ENCODE measurements at places on chromosomes 5 and 9.

- no peak for DNase-seq
Observed at GRCh38 chr5:41413074-41413473, 97.3 kb downstream of the PLCXD3 start.

DNA sequence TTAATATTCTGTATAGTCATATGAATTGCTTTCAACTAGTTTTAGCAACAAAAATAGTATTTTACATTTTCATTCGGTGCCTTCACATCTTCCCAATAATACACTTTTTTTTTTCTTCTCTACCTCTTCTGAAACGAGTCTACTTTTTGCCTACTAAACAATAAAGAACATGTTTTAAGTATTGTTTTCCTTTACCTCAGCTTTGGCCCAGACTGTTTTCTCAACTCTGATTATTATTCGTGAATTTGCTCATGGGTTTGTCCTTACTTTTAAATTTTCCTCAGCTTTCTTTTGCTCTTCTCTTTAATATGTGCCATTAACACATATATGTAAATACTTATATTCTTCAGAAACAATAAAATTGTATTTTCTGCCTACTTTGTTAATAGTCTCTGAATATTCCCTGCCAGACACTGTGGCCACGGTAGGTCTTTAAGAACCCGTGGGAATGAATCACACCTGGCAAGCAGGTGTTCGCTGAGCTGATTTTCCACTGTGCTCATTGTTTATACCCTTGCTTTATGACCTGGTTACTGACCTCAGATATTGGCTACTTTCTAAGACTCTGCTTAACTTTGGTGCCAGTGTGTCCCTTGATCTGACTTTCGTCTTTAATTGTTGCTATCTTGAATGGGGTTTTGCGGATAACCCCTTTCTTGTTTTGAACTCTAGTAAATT, 49.1 kb downstream of the FAM170A start:
- DNase-seq, result no peak

DNA sequence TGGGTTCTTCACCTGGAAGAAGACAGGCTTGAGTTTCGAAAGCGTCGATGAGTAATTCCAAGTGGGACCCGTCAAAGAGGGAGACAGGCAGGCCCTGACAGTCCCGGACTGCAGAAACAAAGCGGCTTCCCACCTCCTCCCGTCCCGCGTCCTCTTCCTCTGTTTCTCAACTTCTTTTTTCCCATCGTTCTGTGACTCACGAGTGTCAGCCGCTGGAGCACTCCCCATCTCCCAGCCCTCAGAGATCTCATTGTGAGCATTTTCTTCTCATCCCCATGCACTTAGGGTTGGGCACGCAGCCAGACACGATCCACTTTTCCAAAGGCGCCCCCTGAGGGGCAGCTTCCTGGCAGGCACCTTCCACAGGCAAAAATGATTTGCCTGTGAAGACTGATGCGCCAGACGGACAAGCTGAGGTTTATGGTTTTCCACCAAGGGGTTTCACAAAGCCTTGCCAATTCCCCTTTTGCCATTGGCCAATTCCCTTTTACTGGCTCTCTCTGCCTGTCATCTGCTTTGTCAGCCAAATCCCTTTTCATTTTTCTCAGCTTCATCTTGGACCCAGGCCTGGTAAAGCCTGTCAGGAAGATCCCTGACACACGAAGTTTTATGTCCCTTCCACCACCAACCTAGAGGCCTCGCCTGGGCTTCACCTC, 86.5 kb upstream of the ANKRD55 start:
- no peak for DNase-seq

GRCh38 chr9:34869390-34869789, 88.7 kb upstream of the PHF24 start:
- no peak for DNase-seq

GRCh38 chr5:10607023-10607665, 43.3 kb downstream of the ANKRD33B start:
- DNase-seq, result no peak

DNA sequence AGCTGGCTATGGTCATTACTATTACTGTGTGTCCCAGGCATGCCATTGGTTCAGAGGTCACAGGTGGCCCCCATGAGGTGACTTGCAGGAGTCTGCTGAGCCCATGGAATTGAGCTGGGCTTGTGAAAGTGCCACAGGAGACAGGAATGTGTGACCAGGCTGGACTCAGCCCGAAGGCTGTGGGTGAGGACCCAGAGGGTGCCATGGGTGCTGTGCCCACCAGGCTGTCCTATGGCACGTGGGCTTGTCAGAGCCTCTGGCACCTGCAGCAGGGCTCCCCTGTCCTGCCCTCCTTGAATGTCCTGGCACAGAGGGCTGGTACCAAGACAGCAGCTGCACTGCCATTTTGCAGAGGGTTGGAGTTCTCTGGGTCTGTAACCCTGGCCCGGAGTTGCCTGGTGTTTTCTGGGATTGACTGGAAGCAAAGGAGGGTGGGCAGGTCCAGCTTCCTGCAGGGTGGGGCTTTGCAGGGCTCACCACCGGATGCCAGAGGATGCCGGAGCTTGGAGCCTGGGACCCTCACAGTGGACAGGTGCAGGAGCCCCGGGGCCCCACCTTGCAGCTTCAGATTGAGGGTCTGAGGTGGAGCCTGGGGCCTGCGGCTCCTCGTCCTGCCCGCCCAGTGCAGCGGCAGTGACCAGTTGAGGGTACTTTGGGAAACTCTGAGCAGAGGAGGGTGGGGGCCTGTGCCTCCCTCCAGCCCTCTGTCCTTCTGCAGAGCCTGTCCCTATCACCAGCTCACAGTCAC, 14.2 kb downstream of the COL5A1 start:
- DNase-seq, result no peak

DNA sequence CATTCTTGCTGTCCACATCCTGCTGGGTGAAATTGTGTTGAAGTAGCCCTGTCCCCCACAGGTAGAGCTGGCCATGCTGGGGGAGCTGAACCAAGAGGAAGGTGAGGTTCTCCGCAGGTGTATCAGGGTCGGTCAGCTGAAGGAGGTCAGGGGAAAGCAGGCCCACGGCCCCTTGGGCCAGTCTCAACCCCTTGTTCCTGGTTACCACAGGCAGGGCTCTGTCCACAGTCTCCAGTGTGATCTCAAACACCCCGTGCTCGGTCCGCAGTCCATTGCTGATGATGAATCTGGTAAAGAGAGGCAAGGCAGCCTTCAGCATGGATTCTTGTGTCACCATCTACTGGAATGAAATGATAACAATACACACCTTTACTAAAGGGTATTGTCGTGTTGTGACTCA, 53.4 kb upstream of the CER1 start:
- DNase-seq, result no peak

DNA sequence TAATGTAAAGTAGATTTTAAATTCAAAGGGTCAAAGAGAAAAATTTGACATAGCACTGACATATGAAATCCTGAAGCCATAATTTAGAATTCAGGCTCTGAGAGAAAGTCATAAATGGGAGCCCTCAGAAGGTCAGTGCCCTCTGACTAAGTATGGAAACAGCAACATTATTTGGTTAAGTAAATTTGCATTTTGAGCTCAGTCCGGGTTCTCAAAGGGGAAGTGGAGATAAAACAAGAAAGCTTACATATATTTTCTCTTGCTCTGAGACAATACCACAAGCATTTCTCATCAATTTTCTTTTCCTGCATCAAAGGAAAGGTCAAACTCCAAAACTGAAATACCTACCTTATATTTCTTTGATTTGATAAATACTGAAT, 348.0 kb downstream of the SEMA5A start:
- no peak for DNase-seq

DNA sequence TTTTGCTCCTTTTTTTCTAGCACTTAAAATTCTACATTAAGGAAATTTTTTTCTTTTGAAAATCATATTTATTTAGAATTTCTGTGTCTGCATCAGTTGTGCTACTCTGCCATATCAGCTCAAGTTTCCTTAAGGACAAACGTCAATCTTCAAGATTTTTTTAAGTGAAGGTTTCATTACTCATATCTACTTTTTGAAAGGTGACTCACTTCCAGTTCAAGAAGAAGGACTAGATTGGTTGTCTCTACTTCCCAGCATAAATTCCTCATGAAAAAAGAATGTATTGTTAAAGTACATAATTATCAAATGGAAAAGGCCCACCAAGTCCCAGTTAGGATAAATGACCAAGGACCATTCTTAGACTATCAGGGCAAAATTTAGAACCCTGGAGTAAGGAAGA, 626.5 kb downstream of the DMRTA1 start:
- no peak for DNase-seq

DNA sequence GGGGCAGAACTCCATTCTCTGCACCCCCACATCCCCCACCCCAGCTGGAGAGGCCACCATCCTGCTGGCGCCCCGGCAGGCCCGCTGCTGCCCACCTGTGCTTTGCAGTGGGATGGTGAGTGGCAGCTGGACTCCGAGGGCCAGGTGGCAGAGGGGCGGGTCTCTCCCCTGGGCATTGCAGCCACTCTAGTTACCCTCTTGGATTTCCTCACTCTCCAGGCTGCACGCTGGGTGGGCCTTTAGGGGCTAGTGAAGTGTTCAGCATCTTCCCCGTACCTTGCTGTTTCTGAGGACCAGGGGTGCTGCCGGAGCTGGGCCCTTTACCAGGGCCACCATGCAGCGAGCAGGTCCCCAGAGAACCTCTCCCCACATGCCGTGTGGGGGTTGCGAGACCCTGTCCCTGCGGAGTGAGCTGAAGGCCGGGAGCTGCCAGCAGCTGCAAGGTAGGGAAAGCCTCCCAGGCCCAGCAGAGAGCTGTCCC, 88.4 kb upstream of the SH3PXD2B start:
- no peak for DNase-seq

DNA sequence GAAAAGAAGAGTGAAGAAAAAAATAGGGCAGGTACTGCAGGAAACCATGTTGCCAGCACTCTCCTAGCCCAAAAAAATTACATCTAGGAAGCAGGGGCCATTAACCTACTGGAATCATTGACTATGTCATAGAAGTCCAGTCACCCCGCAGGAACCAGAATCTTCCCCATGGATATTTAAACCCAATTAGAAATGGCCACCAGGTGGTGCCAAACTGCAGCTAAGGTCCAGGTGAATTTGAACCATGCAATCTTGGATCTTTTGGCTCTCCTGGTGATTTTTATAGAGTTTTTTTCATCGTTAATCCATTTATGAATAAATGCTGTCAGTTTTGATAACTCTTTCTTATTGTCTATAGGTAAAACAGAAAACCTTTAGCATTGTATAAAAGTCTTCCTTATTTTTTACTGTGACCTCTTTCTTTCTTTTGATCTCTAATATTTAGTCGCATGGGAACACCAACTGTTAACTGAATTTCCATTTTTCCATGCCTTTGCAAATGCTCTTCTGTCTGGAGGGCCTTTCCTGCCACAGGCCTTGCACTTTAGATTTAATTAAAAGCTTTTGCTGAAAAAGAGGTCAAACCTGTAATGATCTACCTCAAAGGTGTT, 147.5 kb upstream of the FGF10 start:
- no peak for DNase-seq

DNA sequence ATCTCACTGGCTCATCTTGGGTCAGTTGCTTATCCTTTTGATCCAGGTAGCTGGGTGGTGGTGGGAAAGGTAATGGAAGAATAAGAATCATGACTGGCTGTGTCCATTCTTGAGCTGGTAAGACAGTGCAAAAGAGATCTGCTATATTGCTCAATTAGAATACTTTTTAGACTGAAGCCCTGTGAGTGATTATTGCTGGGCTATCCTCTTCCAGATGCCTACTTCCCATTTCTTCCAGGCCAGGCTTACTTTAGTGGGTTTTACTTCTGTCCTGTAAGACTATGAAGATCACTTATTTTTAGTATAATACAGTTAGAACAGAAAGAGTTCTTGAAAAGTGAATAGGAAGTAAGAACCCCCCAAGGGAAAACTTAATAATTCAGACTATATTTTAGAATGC, 7.2 kb downstream of the MARCHF6 start:
- no peak for DNase-seq

DNA sequence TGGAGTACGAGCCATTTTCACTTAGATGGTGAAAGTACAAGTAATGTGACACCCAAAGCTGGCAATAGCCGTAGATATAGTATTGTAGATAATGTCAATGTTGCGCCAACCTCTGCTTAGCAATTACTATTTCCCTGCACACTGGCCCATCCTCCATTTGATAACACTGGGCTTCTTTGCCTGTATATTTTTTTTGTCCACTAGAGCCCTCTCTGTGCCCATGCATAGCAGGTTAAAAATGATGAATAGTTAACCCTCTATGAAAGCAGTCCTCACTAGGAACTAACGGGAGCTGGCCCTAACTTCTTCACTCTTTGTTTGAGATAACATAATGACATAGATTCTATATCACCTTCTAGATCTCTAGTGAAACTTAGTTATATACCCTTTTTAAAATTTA, 416.8 kb downstream of the TUSC1 start:
- no peak for DNase-seq

DNA sequence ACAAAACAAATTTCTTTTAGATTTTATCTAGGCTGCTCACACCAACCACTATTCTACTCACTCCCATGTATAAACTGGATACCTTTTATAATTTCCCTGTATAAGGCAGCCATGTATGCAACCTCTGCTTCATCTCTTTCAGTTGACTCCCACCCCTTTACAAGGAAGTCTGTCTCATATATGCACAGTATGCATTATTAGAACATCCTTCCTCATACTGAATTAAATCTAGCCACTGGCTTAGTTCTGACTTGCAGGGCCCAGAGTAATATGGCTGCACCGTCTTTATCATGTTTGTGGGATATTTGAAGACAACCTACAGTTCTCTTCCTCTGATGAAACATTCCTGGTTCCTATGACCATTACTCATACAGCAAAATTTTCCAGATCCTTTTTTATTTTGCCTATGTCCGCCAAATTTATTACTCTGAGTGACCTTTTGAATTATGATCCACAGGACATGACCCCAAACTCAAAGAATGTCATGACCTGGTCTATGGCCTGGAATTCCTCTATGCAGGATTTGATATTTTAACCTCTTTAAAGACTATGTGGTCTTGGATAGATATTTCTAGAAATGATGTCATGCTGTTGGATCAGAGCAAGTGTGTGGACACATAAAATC, 76.6 kb upstream of the ITGA1 start:
- no peak for DNase-seq

GRCh38 chr9:4420351-4420750, 69.9 kb upstream of the SLC1A1 start:
- no peak for DNase-seq

GRCh38 chr5:76556511-76557221, 66.5 kb downstream of the F2RL2 start:
- no peak for DNase-seq

GRCh38 chr9:12859704-12860251, 85.0 kb downstream of the LURAP1L start:
- no peak for DNase-seq

Measured in naive thymus-derived CD8-positive, alpha-beta T cell (primary cell).